ENCODE measurements at places on chromosomes 3 and 15.

DNA sequence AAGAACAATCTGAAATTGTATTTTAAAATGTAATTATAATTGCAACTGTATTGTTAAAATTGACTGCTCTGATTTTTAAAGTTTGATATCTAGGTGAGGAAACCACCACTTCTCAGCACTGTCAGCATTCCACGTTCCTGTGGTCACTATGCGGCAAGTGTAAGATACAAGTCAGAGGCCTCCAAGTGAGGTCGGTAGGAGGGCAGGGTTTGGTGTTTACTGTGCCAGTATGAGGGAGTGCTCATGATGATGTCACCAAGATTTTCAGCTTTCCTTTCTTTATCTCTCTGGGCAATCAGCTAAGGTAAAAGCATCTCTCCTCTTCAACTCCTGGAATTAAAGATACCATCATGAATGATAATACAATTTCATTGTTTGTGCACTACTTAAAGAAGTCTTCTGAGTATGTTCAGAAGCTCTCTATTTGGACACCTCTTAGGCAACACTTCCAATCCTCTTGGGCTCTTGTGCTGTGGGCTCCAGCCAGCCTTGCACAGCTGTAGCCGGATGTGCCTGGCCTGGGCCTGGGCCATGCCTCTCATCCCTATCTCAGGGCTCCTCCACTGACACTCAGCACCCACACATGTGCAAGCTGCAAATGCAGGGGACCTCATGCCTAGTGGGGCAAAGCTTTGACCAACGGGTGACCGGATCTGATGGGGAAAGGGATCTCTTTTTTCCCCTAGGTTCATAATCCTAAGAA is 42.9 kb downstream of the CCR3 start:
- no peak for DNase-seq

GRCh38 chr3:72641684-72642083 is 206.6 kb downstream of the SHQ1 start:
- no peak for DNase-seq

GRCh38 chr3:125605756-125606155 is 10.5 kb upstream of the OSBPL11 start:
- DNase-seq: no peak

GRCh38 chr3:12832350-12833221 is 8.8 kb downstream of the RPL32 start:
- DNase-seq: no peak

DNA sequence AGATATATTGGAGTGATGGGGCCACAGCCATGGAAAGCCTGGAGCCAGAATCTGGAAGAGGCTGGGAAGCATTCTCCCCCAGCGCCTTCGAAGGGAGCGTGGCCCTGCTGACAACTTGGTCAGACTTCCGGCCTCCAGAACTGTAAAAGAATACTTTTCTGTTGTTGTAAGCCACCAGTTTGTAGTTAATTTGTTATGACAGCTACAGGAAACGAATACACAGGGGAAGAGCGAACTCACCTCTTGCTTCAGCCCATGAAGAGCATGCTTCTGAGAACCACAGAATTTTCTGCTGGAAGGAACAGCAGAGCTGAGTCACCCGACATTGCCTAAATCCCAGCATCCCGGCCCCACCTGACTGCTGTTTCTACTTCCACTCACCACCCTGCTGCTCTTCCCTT is 501.7 kb downstream of the SHQ1 start:
- DNase-seq: no peak

- no peak for DNase-seq
These were observed 4.2 kb downstream of the SKIL start for GRCh38 chr3:170361711-170362110.

GRCh38 chr15:77839456-77839855 is 206.7 kb upstream of the LINGO1 start:
- DNase-seq: no peak

DNA sequence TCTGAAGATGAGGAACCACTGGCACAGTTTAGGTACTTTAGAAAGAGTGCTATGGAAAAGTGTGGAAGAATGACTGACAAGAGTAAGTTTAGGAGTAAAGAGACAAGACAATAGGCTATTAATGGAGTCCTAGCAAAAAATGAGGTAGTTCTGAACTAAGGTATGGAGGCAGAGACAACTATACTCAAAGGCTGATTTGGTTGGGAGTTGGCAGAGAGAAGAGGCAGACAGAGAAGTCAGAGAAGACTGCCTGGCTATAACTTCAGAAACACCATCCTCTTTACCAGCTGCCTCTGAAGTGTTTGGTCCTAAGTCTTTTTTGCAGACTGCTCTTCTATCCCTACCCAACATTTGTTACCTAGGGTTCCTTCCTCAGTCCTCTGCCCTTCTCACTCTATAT is 19.2 kb downstream of the DYNC1LI1 start:
- no peak for DNase-seq

- peak; percentile 56 for DNase-seq
These were observed 717 bp downstream of the PXK start for GRCh38 chr3:58333206-58334012.

- no peak for DNase-seq
These were observed 97.7 kb upstream of the SAMMSON start for GRCh38 chr3:69901802-69902201.

- no peak for DNase-seq
These were observed 11.7 kb downstream of the SUCLG2 start for GRCh38 chr3:67642734-67643133.

DNA sequence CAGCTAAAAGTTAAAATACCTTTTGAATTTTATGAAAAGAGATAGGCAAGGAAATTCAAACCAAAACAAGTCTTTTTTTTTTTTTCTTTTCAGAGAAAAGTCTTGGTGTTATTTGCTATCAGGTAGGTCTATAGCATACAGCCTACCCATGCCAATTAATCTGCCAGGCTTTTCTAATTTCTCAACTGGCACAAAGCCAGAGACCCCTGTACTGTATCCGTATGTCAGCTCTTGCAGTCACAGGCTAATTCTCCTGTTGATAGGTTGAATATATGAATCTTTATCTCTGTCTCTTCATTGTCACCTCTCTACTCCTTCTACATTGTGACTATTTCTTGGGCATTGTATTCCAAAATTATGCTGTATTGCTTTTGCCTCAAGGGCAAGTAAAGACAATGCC is 133.4 kb downstream of the IL5RA start:
- no peak for DNase-seq

DNA sequence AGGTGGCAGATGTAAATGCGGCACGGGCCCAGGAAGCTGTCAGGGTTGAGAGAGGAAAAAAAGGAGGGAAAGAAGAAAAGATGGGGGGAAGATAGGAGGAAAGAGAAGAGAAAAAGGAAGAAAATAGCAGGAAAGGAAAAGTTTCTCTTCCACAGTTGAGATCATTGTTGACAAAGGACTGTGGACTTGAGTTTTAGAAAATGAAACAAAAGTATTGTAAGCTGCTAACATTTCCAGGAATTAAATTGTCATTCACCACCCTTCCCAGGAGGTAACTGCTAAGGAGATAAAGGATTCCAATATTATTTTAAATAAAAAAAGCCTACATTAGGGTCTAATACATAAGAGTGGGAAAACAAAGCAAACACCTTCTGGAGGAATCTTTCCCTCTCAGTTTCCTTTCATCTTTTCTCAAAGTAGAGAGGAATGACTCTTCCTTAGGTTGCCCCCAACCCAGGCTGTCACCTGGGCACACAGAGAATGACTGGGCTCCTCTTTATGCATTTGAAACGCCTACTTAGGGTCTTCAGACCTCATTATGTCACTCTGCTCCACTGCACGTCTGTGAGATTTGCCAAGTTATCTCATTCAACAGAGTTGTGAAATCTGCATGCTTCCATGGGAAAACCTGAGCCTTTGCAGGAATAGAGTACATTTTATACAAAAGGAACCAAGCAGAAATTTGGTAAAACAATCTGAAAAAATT is 194.0 kb downstream of the TNIK start:
- no peak for DNase-seq

DNA sequence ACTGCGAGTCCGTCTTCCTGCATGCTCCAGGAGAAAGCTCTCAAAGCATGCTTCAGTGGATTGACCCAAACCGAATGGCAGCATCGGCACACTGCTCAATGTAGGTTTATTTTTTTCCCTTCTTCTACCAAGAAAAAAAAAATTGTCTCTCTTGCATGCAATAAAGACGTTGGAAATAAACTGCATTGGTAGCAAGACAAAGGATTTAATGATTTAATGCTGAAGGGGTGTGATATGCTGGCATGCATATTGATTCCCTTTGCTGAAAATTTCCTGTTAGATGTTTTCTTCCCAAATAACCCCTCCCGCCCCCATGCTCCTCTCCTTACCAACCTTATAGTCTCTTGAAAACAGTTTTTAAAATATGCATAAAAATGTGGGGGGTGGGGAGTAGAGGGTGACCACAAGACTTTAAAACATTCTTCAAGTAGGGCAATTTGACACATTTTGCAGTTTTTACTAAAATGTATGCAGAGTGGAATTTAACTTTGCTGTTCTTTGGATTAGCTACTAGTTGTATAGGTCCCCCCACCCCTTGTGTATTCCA is 799 bp downstream of the RARB start:
- DNase-seq: no peak

DNA sequence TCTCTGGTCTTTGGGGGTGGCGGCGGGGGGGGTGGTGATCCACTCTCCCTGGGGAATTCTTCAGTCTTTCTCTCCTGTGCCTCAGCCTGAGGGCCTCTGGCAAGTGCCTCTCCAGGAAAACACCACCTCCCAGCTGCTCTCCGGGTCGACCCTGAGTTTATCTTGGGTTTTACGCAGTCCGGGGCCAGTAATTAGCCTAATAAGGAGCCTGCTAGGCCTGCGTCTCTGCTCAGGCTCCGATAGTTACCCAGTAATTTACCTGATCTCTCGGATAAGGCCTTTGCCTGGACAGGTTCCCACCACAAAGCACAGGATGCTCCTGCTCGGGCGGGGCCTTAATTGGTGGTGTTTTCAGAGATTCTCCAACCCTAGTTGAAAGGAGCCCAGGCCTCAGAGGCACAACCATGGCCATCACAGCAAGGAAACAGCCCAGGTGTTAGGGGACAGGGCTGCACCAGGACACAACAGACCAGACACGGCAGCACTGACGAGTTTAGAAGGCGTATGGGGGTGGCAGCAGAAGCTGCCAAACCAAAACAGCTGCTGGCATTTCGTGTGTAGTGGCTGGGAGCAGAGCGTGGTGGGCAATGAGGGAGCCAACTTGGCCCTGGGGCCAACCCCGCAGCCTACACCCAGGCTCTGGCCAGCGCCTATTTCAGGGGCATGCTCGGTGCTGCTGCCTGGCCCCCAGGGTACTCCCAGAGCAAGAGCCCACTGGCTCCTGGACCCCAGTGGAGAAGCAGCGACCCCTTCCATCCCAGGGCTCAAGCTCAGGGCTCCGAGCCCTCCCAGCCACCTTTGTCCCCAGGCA is 71.4 kb downstream of the KLF13 start:
- DNase-seq: no peak

- DNase-seq: no peak
These were observed 36.2 kb downstream of the ICE2 start for GRCh38 chr15:60442763-60443162.

DNA sequence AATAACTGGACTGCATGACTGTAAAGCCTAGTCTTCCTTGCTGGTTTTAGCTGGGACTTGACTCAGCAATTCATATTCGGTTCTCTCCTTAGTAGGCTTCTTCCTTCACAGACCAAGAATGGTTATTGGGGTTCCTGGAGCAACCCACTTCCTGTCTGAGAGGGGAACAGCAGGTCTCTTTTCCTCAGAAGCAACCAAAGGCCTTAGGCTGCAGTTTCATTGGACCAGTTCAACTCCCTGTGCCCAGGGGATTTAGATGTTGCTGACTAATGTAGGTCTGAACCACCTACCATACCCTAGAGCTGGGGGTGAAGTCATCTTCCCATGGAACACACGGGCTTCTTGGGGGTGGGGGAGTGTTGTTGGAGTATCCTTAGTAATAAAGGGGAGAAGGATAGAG is 84.0 kb upstream of the SKOR1 start:
- no peak for DNase-seq

- DNase-seq: no peak
These were observed 11.3 kb downstream of the ADAM10 start for GRCh38 chr15:58738046-58738707.

DNA sequence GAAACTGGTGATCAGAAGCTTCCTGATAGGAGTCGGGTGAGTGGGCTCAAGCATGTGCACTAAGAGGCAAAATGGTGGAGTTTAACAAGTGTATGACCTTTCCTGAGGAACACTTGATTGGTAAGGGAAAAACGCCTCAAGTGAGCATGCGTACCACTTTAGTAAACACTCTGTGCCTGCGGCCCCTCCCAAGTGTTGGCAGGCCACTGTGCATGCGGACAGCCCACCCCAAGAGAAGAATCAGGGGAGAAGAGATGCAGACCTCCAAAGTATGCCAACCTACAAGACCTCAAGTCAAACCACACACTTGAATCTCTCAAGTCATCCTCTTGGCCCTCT is 122.3 kb downstream of the CTNNB1 start:
- no peak for DNase-seq

- DNase-seq: no peak
These were observed 51.0 kb upstream of the PLXND1 start for GRCh38 chr3:129657261-129658046.

DNA sequence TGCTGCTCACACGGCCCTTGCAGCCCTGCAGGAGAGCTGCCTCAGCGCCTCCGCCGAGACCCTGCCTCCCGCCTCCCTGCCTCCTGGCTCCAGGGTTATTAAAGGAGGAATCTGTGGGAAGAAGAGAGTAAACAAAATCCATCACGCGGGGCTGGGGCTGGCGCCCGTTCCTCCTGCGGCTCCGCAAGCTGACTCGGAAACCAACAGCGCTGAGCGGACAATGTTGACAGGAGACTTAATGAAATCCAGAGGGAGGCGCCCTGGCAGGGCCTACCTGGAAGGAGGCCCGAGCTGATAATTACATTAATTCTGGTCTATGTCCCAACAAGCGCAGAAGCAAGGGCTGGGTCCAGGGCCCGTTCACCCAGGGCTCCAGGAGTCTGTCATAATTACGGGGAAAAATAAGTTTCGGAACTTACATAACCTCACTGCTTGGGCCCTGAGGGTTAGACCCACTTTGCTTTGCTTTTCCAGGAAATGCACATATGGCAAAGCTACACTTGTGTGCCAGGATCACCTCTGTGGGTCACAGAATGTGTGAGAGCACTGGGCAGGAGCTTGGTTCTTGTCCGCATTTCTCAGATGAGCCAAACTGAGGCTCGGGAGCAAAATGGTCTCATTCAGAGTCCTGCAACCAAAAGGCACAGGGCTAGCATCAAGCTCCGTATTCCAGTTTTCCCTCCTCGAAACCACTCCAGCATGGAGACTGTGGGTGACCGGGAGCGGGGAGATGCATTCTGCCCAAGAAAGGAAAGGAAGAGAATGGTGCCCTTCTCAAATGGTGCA is 43.8 kb upstream of the SLC6A6 start:
- DNase-seq: no peak

GRCh38 chr3:152360966-152361365 is 92.2 kb downstream of the MBNL1 start:
- no peak for DNase-seq

GRCh38 chr3:64411101-64411500 is 185.8 kb upstream of the PRICKLE2 start:
- no peak for DNase-seq

GRCh38 chr3:155196131-155197021 is 97.1 kb downstream of the STRIT1 start:
- DNase-seq: no peak

GRCh38 chr3:45795882-45796765 is at the start of gene SLC6A20:
Gene SLC6A20, minus strand, starts transcription at chr3:45796536. Its CDS starts 117 bp downstream, at chr3:45796419.
- no peak for DNase-seq

Data from GM19239 (cell line).